ENCODE measurements at places on chromosomes 12 and 14.

DNA sequence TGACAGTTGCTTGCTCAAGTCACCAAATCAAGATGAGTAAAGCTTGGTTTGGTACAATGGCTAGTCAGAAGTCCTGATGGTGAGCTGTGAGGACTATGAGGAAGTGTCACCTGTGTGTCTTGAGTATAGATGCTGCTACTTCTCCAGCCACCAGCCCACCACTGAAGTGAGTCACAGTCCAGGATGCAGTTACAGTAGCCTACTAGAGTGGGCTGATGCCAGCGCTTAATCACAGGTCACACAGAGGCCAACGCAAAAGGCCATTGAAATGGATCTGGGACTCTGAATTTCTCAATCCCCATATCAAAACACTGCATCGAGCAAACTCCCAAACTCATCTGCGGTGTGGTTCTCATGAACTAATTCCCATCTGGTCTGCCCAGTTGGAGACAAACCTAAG is 223.1 kb downstream of the ANO6 start:
- peak; percentile 43 for DNase-seq

GRCh38 chr12:89098441-89099112 is 253.7 kb downstream of the DUSP6 start:
- no peak for DNase-seq

DNA sequence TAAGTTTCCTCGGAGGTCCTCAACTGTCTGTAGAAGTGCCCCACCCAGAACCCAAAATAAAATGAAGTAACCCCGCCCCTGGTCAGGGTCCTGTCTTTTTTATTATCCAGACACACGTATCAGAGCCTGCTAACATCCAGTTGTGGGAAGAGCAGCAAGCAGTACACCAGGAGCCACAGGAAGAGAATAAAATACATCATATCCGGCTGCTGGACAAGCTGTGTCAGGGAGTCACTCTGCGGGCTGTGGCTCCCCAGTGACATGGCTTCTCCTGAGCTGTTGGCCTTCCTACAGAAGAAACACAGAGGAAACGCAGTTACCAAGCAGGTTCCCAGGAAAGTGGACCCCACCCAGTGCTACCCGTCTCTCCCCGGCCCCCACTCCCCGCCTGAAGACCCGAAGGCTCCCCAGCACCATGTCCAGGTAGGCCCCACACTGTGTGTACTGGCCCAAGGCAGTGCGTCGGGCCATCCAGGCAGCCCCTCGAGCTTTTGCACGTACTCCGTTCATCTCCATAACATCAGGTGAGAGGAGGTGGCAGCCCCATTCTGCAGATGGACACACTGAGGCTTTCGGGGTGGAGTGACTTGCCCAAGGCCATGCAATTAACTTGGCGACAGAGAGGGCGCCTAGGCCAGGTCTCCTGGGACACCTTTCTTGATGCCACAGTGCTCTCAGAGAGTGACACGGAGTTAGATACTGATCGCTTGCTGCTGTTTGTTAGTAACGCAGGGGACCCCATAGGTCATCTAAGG is 34.3 kb upstream of the DICER1 start:
- DNase-seq: no peak

DNA sequence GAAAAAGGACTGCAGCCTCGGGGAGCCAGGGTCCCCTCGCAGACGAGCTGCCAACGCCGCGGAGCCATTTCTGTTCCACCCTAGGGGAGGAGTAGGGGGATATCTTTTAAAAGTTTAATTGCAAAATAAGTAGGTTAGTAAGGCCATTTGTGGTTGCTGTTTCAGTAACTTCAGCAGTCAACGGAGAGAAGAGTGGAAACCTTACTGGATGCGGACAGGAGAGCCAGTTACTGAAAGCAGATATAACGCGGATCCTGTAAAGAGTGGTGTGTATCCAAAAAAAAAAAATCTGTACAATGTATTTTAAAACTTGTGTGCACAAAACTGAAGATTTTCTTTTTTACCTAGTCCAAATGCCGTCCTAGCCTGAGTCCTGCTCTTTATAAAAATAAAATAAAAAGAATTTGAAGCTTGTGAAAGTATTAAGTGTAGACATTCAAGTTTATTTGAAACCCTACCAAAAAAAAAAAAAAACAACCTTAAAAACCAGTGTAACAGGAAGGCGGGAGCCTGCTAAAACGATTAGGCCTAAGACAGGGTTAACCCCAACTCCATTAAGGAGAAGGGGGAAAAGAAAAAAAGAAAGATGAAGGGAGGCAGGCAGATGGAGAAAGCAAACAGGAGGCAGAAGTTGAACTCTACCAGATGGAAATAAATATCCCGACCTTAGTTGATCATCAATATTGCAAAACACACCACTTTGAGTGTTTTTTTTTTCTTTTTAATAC is 1.0 kb upstream of the BTG1 start:
- peak; percentile 57 for DNase-seq

DNA sequence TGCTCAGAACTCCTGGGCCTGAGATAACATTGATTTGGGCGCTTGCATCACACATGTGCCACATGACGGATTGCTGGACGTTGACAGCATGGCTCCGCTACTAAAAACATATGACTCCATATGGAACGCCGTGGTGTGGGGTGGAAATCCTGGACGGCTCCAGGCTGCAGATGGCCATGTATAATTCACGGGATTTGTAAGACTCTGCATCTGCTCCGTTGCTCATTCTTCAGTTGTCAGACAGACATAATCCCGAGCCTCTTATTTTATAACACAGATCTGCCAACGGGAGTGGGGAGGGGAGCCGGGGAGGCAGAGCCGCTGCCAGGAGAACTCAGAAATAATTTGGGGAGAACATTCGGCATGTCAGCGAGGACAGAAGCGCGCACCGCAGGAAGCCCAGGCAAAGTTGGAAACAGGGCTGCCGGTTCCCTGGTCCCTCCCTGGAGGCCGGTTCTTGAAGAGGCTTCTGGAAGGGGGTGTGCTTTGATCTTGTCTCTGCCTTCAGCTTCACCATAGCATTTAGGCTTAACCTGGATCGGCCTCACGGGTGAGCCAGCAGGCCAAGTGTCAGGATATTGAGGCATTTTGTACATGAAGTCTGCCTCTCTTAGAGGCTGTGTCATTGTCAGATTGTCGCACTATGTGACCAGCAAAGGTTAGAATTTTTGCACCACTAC is 45.8 kb upstream of the MYL2 start:
- peak; percentile 22 for DNase-seq

DNA sequence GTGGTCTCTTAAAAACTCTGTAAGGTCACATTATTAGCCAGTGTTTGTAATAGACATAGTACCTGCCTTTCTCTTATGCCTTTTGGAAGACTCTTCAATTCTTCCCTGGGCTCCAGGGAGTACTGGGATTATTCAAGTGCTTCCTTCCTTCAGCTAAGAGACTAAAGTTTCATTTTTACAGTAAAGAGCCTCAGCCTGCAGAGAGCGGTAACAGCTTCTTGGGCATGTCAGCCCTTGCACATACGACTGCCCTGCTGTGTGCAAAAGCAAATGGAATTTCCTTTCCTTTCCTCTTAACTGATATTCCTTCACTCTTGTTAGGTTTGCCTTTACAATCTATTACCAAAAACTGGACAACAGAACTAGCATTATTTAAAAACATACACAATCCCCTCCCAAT is 32.9 kb upstream of the AMIGO2 start:
- DNase-seq: no peak

DNA sequence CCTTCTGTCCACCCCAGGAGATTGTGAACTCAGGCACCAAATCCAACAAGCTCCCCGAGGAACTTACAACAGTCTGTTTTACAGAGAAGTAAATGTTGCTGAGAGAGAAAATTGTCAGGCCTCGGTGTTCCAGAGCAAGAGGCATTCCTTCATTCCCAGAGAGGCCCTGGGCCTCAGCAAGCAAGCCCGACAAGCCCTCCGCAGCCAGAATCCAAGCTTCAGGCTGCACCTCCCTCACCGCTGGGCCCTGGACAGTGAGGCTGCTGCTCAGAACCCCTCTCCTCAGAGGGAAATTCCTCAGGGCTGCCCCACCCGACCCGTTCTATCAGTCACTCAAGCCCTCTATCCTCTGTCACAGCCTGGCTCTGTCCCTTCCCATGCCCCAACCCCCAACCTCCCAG is 56.4 kb downstream of the ZFP36L1 start:
- DNase-seq: no peak

All from fibroblast of mammary gland (primary cell).